Thyroid gland (tissue), 4 donors: ENCODE measurements at places on chromosomes 6 and 20. TPM values are rescaled to one million over a fixed set of nuclear protein-coding genes. Genes with fewer than 3 reads are reported as not detected.

DNA sequence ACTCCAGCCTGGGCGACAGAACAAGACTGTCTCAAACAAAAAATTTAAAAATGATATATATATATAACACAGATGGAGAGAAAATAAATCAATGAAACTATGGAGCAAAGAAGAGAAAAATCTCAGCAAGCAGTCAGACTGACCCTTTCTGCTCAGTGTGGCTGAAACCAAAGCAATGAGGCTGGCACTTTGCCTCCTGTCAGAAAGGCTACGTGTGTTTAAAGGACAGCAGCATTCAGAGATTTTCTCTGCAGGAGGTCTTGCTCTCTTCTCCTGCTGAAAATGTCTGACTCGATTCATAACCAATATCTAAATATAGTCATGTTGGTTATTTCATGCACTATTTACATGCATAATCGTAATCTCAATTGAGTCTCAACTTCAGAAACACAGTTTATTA lies 527.0 kb upstream of the JARID2 start:
- no peak overlapping the region for H3K27ac ChIP-seq
- H3K27me3 ChIP-seq = no peaks in the 10 kb centered on the region
- DNase-seq = no peak
- H3K4me1 ChIP-seq = no peaks in the 10 kb centered on the region

- H3K4me3 ChIP-seq = no peak overlapping the region
- H3K27ac ChIP-seq = no peak overlapping the region
- no peak for DNase-seq
- no peaks in the 10 kb centered on the region for H3K27me3 ChIP-seq
- no peaks in the 10 kb centered on the region for H3K4me1 ChIP-seq
These were observed 3.9 kb upstream of the IPCEF1 start for GRCh38 chr6:154360476-154360875.

GRCh38 chr6:17870300-17871188 lies 116.9 kb downstream of the KIF13A start:
- no peak for DNase-seq
- H3K27me3 ChIP-seq = no peaks in the 10 kb centered on the region
- H3K4me1 ChIP-seq = peaks cover 7% of the 10 kb centered on the region
- no peak overlapping the region for H3K27ac ChIP-seq

DNA sequence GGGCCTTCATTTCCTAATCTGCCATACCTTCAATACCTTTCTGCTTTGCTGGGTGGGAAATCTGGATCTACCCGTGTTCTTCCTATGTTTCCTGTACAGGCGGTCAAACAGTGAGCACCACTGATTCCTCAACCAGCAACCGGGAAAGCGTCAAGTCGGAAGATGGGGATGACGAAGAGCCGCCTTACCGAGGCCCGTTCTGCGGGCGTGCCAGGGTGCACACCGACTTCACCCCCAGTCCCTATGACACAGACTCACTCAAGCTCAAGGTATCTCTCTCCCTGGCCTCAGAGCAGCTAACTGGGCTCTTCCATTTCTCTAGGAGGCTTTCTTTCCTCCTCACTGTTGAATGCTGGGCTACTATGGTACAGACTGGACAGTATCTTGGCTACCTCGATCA lies 190.1 kb downstream of the SASH1 start:
- H3K4me1 ChIP-seq = no peaks in the 10 kb centered on the region
- H3K4me3 ChIP-seq = no peak overlapping the region
- peaks cover 74% of the 10 kb centered on the region for H3K36me3 ChIP-seq

RAMACL gene
- total RNA-seq = 13.4 TPM
